ENCODE measurements at places on chromosomes 7 and 10.

GRCh38 chr10:122181041-122181732 lies 89.9 kb upstream of the BTBD16 start:
- DNase-seq = no peak

DNA sequence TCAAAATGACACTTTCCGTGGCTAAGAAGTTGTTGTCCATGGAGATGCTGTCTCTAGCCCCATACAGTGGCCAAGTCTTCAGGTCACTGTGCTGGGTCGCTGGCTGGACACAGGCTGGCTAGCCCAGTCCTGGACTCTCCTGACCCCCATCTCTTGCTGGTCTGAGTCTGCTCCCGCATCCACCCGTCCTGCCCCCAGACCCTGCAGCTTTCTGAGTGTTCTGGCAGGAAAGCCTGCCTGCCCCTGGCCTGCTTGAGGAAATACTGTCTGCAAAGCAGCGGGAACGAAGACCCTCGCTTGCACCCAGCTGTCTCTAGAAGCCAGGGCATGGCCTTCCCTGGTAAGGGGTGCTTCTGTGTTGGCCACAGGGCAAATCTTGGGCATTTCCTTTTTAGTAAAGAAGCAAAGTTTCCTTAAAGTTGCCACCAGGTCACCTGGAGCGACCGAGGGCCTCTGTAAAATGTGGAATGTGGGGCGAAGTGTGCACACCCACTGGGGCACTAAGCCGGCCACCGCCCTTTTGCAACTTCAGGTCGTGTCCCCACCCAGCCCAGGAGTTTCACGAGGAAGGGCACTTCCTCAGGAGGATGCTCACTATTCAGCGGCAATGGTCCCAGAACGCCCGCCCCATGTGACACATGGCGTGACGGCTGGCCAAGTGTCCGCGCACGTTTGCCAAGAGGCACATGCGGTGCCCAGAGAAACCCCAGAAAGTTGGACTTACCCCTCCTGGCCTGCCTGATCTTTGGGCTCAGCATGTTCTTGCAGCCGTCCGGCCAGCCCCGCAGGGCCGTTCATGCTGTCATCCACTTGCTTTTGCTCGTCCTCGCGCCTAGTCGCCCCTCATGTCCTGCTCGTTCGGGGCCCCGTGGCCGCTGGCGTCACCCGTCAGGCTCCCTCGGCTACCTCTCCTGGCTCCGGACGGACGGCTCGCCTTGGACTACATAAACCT lies 558 bp downstream of the ARHGAP22 start:
- no peak for DNase-seq

DNA sequence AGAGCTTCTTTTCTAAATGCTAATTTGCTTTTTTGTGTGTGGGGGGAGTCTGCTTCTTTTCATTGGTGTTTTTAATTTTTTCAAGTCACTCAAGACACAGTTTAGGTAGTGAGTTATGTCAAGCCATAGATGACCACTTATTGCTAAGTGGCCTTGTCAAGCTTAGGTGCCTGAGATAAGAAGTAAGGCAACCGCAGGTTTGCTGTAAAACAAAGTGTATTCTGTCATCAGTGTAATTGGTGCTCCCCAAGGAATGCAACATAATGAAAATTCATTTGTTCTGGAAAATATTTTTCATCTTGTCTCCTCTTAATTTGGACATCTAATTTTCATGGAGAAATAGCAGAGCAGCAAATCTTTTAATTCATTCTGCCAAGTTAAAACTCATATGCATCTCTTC lies 249.6 kb downstream of the EXOC4 start:
- no peak for DNase-seq

DNA sequence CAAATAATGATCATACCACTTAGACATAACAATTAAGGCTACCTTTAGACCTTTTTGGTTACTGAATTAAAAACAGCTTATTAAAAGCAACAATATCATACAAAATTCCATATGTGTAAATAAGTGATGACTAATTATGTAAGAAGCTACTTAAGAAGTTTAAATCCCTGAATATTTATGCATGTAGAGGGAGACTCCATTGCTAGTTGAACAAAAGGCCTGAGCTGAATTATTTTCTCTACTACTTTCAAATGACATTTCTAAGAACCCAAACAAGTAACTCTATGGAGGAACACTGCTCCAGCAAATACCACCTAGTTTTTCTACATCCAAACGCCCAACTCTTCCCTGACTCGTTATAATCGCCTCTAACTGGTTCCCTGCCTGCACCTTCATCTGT lies 31.5 kb downstream of the EPC1 start:
- no peak for DNase-seq
